ENCODE measurements at places on chromosomes 3 and 15.

GRCh38 chr3:142273501-142273900 lies 48.1 kb upstream of the GK5 start:
- no peak for DNase-seq

GRCh38 chr3:16299746-16300145 lies 34.7 kb downstream of the OXNAD1 start:
- DNase-seq = no peak

DNA sequence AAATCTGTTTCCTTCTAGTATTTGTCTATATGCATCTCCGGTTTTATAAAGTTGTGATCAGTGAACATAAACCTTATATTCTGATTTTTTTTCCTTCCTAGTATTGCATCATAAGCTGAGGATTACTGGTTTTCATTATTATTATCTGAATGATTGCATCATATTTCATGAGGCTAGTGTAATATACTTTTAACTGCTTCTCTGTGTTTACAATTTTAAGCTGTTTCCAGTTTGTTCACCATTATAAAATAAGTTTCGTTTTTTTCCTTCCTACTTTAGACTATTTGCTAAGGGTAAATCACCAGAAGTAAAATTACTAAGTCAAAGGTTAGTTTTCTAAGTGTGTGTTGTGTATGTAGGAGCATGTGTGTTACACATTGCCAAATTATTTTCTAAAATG lies 20.2 kb downstream of the SEMA6D start:
- DNase-seq = no peak

- no peak for DNase-seq
Measured at GRCh38 chr3:120160050-120160449, 65.8 kb upstream of the GSK3B start.

GRCh38 chr3:45541326-45542321 lies 52.9 kb upstream of the LIMD1 start:
- no peak for DNase-seq

DNA sequence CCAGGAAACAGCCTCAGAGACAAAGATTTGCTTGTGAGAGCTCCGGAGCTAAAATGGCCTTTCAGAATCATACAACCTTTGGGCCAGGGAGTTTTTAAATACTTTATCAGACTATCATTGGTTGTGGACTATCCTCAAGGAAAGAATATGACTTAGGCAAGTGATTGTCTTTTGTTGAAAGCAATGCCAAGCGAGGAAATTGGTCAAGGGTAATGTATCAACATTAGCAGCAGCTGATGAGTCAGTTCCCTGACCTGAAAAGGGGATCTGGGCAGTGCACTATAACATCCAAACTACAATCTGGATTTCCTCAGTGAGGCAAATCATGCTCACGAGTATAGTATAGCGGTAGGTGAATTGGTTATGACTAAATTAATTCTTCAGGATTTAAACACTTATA lies 303.6 kb downstream of the LSAMP start:
- DNase-seq = no peak
